T-helper 17 cell (primary cell): ENCODE measurements at places on chromosomes 7 and 10.

DNA sequence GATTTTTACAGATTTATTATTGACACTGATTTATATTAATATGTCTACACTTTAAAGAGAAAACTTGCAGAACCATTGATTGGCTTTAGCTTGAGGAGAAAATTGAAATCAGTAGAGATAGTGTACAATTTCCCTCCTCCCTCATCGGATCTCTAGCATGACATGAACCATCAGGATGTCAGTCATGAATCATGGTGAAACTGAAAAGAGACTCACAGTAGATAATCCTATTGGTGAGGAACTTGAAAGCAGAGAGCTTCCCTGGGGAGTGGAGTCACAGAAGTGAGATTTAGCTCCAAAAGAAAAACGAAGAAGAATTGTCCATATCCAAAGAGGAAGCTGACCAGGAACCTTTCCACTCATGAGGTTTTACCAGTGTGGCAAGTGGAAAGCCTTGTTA is 346.8 kb downstream of the ABCA13 start:
- no peaks in the 10 kb centered on the region for H3K36me3 ChIP-seq
- no peaks in the 10 kb centered on the region for H3K4me1 ChIP-seq
- no peaks in the 10 kb centered on the region for H3K27me3 ChIP-seq
- H3K4me3 ChIP-seq, result no peak overlapping the region
- no peak overlapping the region for H3K27ac ChIP-seq

- H3K27me3 ChIP-seq, result no peaks in the 10 kb centered on the region
- peaks cover 22% of the 10 kb centered on the region for H3K4me1 ChIP-seq
- H3K27ac ChIP-seq, result peak overlapping the region; percentile 97
- H3K4me3 ChIP-seq, result no peak overlapping the region
- no peak for DNase-seq
- peaks cover 2% of the 10 kb centered on the region for H3K36me3 ChIP-seq
Observed at GRCh38 chr7:12683678-12684585, 3.5 kb upstream of the ARL4A start.

GRCh38 chr10:42874713-42875387 is 92.3 kb downstream of the BMS1 start:
- H3K27ac ChIP-seq, result no peak overlapping the region
- no peaks in the 10 kb centered on the region for H3K36me3 ChIP-seq
- H3K4me1 ChIP-seq, result peaks cover 2% of the 10 kb centered on the region
- DNase-seq, result no peak
- peaks cover 38% of the 10 kb centered on the region for H3K27me3 ChIP-seq

GRCh38 chr10:725302-725701 is 35.8 kb upstream of the DIP2C start:
- H3K36me3 ChIP-seq, result no peaks in the 10 kb centered on the region
- H3K4me3 ChIP-seq, result no peak overlapping the region
- H3K27me3 ChIP-seq, result peaks cover 6% of the 10 kb centered on the region
- no peaks in the 10 kb centered on the region for H3K4me1 ChIP-seq
- H3K27ac ChIP-seq, result no peak overlapping the region
- no peak for DNase-seq

DNA sequence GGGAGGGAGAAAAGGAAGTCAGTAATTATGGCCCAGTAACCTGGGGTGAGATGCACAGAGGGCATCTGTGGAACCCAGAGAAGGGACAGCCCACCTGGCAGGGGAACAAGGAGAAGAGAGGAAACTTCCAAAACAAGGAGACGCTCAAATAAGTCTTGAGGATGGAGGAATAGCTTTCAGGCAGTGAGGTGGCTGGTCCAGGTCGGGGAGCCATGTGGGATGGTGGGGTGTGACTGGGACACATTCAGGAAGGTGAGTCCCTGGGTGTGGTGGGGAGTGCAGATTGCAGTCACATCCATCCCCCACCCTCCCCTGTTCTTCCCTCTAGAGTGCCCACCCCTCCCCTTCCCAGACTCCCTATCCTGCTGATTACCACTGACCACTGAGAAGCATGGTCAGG is 175.4 kb downstream of the GRID1 start:
- H3K4me1 ChIP-seq, result no peaks in the 10 kb centered on the region
- DNase-seq, result no peak
- peaks cover 2% of the 10 kb centered on the region for H3K36me3 ChIP-seq
- H3K27me3 ChIP-seq, result peaks cover 75% of the 10 kb centered on the region
- no peak overlapping the region for H3K4me3 ChIP-seq
- no peak overlapping the region for H3K27ac ChIP-seq

DNA sequence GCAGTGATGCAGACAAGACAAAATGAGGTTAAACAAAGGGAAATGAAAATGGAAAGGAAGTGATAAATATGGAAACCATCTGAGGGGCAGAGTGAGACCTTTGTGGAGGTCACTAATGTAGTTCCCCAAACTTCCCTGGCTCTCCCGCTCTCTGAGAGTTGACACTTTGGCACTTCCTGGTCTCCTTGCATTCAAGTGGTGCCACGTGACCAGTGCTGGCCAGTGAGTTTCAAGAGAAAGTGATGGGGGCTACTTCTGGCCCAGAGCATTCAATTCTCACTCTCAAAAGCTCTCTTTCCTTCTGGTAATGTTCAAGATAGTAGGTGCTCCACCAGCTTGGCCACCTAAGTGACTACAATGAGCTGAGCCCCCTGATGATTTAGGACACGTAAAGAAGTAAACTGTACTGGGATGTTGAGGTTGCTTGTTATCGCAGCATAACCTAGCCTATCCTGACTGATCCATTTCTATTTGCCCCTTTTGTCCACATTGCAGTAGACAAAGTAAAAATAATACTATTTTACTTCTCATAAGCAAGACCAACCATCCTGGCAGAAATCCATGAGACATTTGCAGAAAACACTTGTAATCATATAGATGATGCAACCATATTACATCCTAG is 242.0 kb upstream of the YAE1 start:
- no peak for DNase-seq
- H3K4me1 ChIP-seq, result no peaks in the 10 kb centered on the region
- no peaks in the 10 kb centered on the region for H3K36me3 ChIP-seq
- no peak overlapping the region for H3K27ac ChIP-seq

GRCh38 chr7:112449353-112449752 is 907 bp upstream of the IFRD1 start:
- H3K27me3 ChIP-seq, result no peaks in the 10 kb centered on the region
- peaks cover 39% of the 10 kb centered on the region for H3K4me1 ChIP-seq
- peak overlapping the region; percentile 100 for H3K4me3 ChIP-seq
- no peak for DNase-seq
- peaks cover 7% of the 10 kb centered on the region for H3K36me3 ChIP-seq
- H3K27ac ChIP-seq, result peak overlapping the region; percentile 99

GRCh38 chr7:111409714-111410422 is 152.4 kb downstream of the IMMP2L start:
- H3K36me3 ChIP-seq, result peaks cover 4% of the 10 kb centered on the region
- no peak overlapping the region for H3K27ac ChIP-seq
- H3K4me3 ChIP-seq, result no peak overlapping the region
- H3K27me3 ChIP-seq, result no peaks in the 10 kb centered on the region

GRCh38 chr10:13750299-13751190 is 163.8 kb downstream of the PRPF18 start:
- peaks cover 5% of the 10 kb centered on the region for H3K4me1 ChIP-seq
- DNase-seq, result no peak
- no peak overlapping the region for H3K27ac ChIP-seq
- peaks cover 16% of the 10 kb centered on the region for H3K27me3 ChIP-seq

GRCh38 chr10:15267496-15267895 is 99.0 kb upstream of the NMT2 start:
- no peak for DNase-seq
- peaks cover 9% of the 10 kb centered on the region for H3K36me3 ChIP-seq
- H3K4me3 ChIP-seq, result no peak overlapping the region
- no peaks in the 10 kb centered on the region for H3K4me1 ChIP-seq

GRCh38 chr7:15245831-15246230 is 316.0 kb downstream of the AGMO start:
- no peak overlapping the region for H3K27ac ChIP-seq
- no peaks in the 10 kb centered on the region for H3K36me3 ChIP-seq
- no peaks in the 10 kb centered on the region for H3K4me1 ChIP-seq
- no peak overlapping the region for H3K4me3 ChIP-seq
- H3K27me3 ChIP-seq, result no peaks in the 10 kb centered on the region

DNA sequence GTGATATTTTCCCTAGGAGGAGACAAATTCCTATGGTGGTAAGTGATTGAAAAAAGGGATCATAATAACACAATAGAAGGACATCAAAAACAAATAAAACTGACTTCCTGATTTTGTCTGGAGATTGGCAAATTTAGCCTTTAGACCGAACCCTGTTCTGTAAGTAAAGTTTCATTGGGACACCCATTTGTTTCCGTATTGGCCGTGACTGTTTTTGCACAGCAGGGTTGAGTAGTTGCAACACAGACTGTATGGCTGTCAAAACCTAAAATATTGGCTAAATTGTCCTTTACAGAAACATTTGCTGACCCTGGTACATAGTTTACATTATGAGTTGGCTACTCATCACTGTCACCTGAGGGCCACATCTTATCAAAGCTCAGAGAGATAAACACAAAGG is 168.6 kb downstream of the PRKCQ start:
- peaks cover 2% of the 10 kb centered on the region for H3K36me3 ChIP-seq
- H3K27me3 ChIP-seq, result no peaks in the 10 kb centered on the region
- peak overlapping the region; percentile 99 for H3K27ac ChIP-seq

DNA sequence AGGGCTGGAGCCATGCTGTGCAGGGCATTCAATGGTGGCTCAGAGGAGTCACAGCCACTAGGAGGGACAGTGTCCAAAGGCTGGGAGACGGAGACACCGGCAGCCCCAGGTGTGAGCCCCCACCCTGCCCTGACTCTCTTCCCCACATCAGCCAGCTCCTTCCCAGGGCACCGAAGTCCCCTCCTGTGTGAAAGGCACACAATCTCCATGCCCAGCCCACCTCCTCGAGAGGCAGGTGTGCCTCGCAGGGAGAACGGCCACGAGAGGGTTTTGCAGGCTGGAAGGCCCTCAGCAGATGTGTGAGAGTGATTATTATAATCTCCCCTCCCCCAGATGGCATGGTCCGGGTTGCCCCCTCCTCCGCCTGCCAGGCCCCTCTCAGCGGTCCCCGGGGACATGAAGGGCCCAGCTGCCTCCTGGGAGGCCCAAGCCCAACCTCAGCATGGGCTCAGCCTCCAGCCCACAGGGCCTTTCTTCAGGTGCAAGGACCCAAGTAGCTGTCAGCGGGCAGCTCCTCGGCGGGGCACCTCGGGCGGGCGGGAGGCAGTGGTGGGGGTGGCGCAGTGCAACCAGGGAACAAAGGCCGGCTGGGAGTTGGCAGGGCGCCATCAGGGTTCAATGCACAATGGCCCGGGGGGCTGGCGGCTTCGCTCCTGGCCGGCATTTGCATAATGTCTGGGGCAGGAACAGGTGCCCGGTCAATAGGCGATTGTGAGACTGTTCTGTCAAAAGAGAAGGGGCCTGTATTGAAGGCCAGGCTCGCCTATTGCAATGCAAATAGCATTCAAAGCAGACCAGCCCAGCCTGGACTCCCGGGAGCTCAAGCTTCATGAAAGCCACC is 155.3 kb upstream of the ZMIZ1 start:
- no peak overlapping the region for H3K27ac ChIP-seq
- H3K4me1 ChIP-seq, result peaks cover 3% of the 10 kb centered on the region
- DNase-seq, result no peak
- H3K36me3 ChIP-seq, result no peaks in the 10 kb centered on the region
- H3K4me3 ChIP-seq, result no peak overlapping the region

- no peaks in the 10 kb centered on the region for H3K36me3 ChIP-seq
- H3K27me3 ChIP-seq, result no peaks in the 10 kb centered on the region
- DNase-seq, result no peak
- no peak overlapping the region for H3K4me3 ChIP-seq
Observed at GRCh38 chr7:16710651-16711050, 42.9 kb upstream of the TSPAN13 start.

GRCh38 chr7:132745510-132745909 is 169.2 kb upstream of the PLXNA4 start:
- H3K36me3 ChIP-seq, result peaks cover 2% of the 10 kb centered on the region
- H3K27ac ChIP-seq, result no peak overlapping the region
- H3K4me3 ChIP-seq, result no peak overlapping the region
- peaks cover 27% of the 10 kb centered on the region for H3K27me3 ChIP-seq

DNA sequence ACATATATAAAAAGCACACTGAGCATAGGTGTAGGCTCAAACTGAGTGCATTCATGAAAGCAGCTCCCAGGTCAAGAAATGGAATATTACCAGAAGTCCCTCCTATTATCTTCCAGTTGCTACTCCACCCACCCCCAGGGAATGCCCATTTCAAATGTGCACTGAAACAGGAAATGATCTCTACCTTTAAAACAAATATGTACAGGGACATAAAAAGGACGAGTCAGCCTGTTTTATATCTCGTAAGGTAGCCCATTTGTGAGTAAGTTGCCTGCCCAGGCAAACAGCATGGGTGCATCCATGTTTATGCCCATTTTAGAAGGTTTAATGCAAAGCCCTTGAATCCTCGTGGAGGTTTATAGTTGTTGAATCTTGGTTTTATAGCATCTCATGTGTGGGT is 10.4 kb downstream of the FFAR4 start:
- H3K27ac ChIP-seq, result no peak overlapping the region
- no peak overlapping the region for H3K4me3 ChIP-seq
- H3K4me1 ChIP-seq, result peaks cover 9% of the 10 kb centered on the region
- peaks cover 6% of the 10 kb centered on the region for H3K36me3 ChIP-seq
- H3K27me3 ChIP-seq, result peaks cover 45% of the 10 kb centered on the region
- DNase-seq, result no peak

GRCh38 chr7:105980645-105981396 is 17.8 kb downstream of the CDHR3 start:
- peaks cover 3% of the 10 kb centered on the region for H3K36me3 ChIP-seq
- peaks cover 2% of the 10 kb centered on the region for H3K4me1 ChIP-seq
- no peak for DNase-seq
- H3K27ac ChIP-seq, result no peak overlapping the region

GRCh38 chr10:105063796-105064195 is 422.7 kb downstream of the SORCS3 start:
- no peaks in the 10 kb centered on the region for H3K36me3 ChIP-seq
- no peak for DNase-seq

DNA sequence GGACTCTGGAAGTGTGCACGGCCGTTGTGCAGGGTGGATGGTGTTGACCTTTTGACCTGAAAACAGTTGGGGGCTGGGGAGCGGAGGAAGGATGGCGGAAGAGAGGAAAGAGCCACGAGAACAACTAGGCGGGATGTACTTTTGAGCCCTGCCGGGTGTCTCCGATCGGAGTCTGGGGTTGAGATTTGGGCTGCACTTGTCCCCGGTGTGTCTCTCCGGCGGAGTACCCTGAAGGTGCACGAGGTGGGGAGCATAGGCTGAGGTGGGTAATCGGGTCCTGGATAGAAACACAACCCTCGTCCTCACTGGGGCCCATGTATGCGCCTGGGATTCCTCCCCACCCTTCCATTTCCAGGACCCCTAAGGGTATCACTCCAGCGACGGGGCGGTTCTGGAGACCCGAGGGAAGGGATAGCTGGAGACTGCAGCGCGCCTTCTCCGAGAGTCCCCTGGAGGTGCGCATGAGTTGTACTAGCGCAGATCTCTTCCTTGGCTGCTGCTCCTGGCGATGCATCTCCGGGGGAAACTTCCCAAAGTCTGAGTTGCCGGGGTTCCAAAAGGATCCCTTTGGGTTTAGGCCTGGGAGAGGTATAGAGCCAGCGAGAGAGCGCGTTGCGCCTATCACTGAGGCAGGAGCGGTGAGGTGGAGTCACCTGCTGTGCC is 4.6 kb upstream of the HMX2 start:
- peak overlapping the region; percentile 77 for H3K4me3 ChIP-seq
- H3K36me3 ChIP-seq, result peaks cover 5% of the 10 kb centered on the region
- peaks cover 86% of the 10 kb centered on the region for H3K27me3 ChIP-seq
